Activated gamma-delta T cell treated with Interleukin-2 at 50 U/mL for 16 hours (primary cell): ENCODE measurements at places on chromosomes 1 and 21.

- DNase-seq, result no peak
Measured at GRCh38 chr1:151763990-151764389, 694 bp upstream of the MRPL9 start.

DNA sequence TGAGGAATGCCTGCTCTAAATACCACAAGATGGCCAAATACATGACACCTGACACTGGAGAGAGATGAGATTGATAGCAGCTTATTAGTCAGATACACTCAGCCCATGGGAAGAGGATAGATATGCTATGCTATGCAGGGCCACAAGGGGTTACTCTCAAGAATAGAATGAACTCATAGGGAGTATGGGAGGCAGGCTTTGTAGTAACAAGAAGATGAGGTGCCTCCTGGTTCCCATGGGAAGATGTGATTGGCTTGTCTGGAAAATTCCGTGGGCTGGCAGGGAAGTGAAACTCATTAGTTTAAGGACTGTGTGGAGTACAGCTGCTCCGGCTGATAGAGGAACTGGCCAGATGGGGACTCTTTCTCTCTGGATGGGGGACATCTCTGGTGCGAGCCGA lies 16.5 kb downstream of the CCDC30 start:
- DNase-seq, result no peak

DNA sequence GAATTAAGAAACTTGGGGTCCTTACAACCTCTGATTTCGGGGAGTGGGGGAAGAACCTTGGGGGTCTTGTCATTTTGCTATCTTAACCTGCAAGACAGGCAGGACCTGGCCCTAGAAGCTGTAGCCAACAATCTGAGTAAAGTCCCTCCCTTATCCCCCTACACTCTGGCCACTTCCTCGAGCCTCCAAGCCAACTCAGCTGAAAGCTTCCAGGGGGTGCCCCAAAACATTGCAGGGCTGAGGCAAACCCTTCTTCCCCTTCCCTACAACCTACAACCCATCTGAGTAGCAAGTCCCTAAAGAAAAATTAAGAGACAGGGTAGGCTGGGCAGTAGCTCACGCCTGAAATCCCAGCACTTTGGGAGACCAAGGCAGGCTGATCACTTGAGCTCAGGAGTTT lies 5.0 kb downstream of the CERS2 start:
- DNase-seq, result no peak

GRCh38 chr1:212323066-212323465 lies 37.9 kb downstream of the PPP2R5A start:
- DNase-seq, result no peak

GRCh38 chr1:222331340-222331739 lies 216.6 kb downstream of the HHIPL2 start:
- no peak for DNase-seq

DNA sequence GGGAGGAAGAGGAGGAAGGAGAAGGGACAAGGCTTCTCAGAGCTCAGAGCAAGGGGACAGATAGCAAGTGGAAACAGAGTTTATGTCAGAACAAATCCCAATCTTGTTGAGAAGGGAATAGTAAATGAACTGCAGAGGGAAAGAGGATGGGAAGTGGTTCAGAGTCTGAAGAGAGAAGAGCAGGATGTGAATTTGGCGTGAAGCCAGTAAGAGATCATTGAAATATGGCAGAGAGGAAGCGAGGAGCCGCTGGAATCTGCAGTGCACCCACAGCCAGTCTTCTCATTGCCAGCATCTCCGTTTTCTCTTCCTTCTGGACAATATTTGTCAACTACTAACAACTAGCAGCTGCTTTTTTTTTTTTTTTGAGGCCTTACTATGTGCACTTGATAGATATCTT lies 19.1 kb downstream of the OLFML3 start:
- no peak for DNase-seq

DNA sequence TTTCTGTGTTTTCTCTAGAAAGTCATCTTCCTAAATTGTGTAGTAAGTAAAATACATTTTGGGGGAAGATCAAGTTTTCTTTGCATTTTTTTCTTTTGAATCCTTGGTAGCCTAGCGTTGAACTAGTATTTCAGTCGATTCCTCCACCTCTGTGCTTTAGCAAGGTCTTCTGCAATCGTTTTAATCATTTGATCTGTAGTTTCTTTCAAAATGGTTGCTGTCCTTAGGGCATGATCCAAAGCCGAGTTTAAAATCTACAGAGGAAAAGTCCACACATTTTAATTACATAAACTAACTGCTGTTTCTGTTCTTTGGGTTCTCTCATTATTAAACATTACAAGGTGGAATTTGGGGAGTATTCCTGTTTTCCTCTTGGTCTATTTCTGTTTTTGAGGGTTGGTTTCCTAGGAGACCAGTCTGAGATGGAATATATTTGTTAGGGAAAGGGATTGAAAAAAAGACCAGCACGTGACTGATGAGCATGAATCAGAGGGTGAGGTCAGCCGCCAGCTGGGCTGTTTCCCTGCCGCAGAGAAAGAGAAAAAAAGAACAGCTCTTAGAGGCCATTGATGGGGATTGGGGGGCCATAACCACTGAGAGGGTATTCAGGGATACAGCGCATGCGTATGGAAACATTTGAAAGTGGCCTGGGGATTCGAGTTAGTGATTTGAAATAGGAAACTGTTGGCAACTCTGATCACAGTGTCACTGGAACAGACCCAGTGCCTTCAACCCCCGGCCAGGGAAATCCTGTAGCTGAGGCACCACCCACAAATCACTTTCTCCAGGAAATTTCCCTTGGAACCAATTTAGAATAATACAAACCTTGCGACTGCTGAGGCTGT lies 40.6 kb downstream of the AKNAD1 start:
- DNase-seq, result no peak

GRCh38 chr21:39882151-39882838 lies 15.1 kb downstream of the PCP4 start:
- DNase-seq, result no peak

DNA sequence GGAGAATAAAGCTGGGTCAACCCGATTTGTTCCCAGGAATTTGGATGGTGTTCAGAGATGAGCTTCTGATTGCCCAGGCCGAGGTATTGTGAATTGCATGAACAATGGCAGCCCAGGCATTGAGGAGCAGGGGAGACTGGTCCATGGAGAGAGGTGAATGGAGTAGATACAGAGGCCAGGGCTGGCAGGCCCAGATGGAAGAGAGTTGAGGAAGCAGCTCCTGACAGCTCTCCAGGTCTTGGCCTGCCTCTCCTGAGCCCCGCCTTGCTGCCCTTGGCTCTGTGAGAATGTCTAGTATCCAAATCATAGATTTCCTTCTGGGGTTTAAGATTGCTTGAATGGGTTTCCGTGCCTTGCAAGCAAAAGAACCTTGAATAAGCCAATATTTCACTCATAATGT lies 11.5 kb downstream of the ABCA4 start:
- DNase-seq, result no peak

- DNase-seq, result no peak
Measured at GRCh38 chr1:162710345-162710744, 78.1 kb downstream of the DDR2 start.
